Activated CD8-positive, alpha-beta memory T cell treated with anti-CD3 and anti-CD28 coated beads, Interleukin-2, amount 10 ng/mL, durations not matched to agents 7 days and 5 days (primary cell): ENCODE measurements at places on chromosomes 16 and 17. TPM values are rescaled to one million over a fixed set of nuclear protein-coding genes. Genes with fewer than 3 reads are reported as not detected.

DNA sequence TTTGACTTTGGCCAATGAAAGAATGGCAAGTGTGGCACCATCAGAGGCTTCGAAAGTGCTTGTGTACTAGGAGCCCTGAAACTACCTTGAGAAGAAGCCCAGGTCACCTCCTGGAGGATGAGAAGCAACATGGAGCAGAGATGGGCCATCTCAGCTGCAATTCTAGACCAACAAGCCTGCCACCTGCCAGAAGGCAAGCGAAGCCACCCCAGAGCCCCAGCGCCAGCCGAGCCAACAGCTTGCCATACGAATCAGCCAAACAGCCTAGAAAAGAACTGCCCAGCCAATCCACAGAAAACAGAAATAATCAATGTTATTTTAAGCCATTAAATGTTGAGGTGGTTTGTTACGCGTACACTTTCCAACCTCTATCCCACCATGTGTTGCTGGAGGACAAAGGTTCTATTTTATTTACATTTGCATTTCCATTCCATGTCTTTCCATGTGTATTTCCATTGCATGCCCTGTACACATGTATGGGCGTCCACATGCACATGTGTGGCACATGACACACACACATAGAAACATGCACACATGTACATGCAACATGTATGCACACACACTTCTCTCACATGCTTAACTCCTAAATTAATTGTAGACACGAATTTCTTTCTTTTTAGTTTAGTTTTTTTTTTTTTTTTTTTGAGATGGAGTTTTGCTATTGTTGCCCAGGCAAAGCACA lies 144.3 kb upstream of the TNRC6C start:
- no peak for DNase-seq

- DNase-seq: no peak
These were observed 233.5 kb upstream of the RPL38 start for GRCh38 chr17:73969956-73970355.

- DNase-seq: no peak
These were observed 392.7 kb downstream of the CPPED1 start for GRCh38 chr16:12410837-12411490.

- no peak for DNase-seq
These were observed 104.8 kb upstream of the NACA2 start for GRCh38 chr17:61695779-61696337.

DNA sequence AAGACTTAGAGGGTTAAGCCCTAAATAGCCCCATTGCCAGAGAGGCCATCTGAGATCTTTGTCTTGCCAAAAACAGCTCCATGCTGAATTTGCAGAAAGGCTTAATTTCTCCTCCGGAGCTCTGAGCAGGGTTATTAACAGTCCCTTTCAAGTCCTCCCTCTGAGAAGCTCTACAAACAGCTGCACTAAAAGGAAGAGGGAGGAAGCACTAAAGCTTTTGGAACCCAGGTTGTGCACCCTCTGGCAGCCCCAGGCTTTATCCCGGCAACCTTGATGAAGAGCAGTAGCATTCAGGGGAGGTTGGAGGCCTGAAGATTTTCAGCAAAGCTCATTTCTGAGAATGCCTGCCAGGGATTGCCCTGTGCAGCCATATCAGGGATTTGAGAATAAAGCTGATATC lies 554.7 kb downstream of the RBFOX1 start:
- DNase-seq: no peak

DNA sequence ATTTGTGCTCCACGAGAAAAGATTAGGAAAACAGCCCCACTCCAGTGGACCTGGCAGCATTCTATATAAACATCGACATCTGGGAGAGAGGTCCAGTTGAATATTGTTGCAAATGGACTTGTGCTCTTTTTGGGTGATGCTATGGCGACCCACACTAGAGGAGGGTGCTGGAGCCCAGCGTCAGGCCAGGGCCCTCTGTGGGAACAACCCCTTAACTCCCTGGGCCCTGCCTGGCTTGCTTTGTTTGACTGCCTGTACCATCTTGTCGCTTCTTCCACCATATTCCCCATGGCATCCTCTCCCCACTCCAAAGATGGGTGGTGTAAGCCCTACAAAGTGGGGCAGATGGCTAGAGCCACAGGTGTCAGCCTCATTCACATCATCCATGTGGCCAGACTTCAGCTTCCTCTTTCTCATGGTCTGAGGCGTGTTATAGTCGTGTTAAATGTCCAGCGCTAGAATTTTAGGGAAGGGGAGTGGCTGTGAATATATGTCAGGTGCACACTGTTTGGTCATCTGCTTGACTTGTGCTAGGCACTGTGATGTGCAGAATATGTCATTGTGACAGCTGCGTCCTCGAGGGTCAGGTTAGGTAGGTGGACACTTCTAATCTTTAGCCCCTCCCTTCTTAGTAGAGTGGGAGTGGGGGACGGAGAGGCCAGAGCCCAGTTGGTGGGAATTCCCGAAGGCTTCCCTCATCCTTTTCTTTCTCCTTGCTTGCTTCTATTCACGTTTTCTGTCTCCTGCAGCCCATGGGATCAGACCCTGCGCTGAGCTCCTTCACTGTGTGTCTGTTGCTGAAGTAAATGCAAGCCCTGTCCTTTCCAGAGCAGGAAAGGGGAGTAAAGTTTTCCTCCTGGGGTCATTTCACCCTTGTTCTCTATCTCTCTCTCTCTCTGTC lies 49.8 kb downstream of the MPRIP start:
- DNase-seq: no peak

DNA sequence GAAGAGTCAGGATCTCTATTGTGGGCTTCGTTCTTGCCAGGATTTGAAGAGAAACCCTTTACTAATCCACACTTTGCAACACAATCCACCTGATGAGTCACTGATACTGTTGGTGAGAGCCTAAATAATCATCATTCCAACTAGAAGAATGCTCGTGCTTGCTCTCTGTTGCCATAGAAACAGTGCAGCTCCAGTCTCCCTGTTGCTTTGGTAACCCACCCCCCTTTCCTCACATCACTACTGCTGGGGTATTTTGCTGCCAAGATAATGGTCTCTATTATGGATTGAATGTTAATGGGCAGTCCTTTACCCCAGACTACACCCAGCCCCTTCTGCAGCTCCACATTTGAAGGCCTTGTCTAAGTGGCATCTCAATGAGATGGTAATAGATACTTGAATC lies 190.4 kb downstream of the ABCC12 start:
- no peak for DNase-seq

- DNase-seq: no peak
These were observed 33.7 kb upstream of the ALDH3A2 start for GRCh38 chr17:19614900-19615299.

DNA sequence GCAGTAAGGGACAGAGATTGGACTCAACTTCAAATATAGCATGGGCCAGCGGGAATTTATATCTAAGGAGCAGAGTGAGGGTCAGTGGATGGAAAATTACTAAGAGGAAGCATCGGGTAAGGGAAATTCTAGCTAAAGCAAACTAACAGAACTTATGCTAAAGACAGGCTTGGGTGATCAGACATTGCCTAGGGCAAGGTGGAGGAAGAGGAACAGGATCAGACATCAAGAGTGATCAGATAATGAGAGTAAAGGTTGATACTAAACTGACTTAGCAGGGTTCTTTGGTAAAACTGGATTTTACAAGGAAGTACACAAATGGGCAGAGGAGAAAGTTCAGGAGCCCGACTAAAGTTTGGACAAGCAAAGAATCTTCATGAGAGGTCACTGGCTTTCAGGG lies 86.3 kb upstream of the TOM1L1 start:
- no peak for DNase-seq

DNA sequence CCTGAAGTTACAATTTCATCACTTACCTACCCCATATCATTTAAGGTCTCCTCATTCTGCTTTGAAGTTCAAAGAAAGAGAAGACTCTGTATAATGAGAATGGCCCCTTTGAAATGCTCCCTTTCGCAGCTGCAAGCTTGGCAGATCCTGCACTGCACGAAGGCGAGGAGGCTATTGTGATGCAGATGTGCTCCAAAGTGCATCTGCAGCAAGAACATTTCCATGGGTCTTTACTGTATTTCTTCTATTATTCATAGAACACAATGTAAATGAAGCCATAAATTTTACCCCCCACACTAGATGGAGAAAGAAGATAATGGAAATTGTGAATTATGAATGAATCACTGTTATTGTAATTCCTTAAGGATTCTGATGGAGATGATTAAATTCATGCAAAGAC lies 178.7 kb downstream of the CHD9NB start:
- DNase-seq: no peak

DNA sequence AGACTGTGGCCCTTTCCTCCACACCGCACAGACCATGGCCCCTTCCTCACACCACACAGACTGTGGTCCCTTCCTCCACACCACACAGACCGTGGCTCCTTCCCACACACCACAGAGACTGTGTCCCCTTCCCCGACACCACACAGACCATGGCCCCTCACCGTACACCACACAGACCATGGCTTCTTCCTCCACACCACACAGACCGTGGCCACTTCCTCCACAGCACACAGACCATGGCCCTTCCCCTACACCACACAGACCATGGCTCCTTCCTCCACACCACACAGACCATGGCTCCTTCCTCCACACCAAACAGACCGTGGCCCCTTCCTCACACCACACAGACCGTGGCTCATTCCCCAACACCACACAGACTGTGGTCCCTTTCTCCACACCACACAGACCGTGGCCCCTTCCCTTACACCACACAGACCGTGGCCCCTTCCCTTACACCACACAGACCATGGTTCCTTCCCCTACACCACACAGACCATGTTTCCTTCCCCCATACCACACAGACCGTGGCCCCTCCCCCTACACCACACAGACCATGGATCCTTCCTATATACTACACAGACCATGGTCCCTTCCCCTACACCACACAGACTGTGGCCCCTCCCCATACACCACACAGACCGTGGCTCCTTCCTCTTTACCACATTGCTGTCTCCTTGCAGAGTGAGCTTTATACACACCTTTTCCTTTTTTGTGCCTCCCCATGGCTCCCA lies 297.5 kb upstream of the FOXF1 start:
- DNase-seq: no peak

DNA sequence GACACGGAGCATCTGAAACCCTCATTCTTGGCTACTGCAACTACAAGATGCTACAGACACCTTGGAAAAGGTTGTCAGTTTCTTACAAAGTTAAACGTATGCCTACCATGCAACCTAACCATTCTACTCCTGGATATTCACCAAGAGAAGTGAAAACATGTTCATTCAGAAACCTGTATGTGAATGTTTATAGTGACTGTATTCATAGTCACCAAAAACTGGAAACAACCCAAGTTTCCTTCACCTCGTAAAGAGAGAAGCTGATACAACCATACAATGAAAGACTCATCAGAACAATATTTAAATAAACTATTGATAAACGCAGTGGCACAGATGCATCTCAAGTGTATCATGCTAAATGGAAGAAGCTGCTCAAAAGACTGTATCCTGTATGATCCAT lies 55.4 kb upstream of the CHMP6 start:
- DNase-seq: no peak

DNA sequence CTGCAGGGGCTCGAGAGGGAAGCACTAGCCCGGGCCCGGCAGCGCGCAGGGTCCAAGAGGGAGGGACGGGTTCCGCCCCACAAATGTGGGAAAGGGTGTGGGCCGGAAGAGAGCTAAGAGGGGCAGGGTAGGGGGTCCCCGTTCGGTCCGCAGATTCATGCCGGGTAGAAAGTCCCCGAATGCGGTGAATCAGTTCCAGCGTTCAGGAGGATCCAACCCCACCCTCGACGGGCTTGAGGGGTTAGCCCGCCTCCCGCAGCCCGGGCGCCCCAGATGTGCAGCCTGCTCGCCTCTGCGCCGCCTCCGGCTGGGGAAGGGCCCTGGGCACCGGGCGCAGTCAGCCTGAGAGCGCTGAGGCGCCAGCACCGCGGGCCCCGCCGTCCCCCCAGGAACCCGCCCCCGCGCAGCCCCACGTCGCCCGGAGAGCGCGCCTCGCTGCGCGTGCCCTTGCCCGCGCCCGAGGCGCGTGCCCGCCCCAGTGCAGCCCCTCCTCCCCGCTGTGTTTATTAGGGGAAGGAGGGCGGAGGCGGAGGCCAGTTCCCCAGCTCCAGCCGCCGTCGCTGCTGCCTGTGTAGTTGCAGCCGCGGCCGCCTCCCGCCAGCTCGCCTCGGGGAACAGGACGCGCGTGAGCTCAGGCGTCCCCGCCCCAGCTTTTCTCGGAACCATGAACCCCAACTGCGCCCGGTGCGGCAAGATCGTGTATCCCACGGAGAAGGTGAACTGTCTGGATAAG lies at the start of gene LASP1:
TSS of gene LASP1 (plus strand) at position 533 of the 733 bp plus-strand sequence. CDS start at position 665, 132 bp downstream.
- DNase-seq: peak; percentile 91

- no peak for DNase-seq
These were observed 28.2 kb upstream of the DNAI2 start for GRCh38 chr17:74245871-74246270.

DNA sequence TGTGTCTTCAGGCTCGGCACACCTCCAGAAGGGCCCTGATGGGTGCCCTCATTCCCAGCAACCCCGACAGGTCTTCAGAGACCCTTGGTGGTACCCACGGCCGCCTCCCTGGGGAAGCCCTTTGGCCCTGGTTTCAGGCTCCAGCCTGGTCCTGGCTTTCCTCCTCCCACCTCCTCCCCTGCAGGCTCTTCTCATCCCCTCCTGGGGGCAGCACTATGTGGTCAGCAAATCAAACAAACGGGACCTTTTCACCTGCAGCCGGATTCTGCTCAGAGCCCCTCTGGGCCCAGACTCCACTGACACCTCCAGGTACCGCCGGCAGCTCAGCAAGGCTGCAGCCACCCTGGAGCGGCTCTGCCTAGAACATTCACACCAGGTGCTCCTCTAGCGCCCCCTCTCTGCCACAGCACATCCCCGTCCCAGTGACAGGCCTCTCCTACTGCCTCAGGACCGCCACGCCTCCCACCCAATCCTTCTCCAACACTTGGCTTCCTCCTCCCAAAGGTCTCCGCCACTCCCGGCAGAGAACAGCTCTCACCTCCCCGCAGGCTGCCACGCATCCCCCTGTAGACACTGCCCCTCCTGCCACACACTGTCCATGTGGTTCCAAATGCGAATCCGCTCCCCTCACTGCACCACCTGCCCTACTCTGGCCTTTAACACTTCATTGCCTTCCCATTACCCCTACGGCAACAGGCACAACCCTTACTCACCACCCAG lies 12.0 kb downstream of the CORO7 start:
- peak; percentile 60 for DNase-seq

GRCh38 chr17:73582359-73582758 lies 61.9 kb downstream of the SDK2 start:
- no peak for DNase-seq

- no peak for DNase-seq
These were observed 3.5 kb upstream of the SNX29 start for GRCh38 chr16:11973070-11973469.

- DNase-seq: peak; percentile 65
These were observed 11.4 kb downstream of the SLC7A6 start for GRCh38 chr16:68275611-68276191.

- DNase-seq: no peak
These were observed 3.8 kb downstream of the SMARCD2 start for GRCh38 chr17:63838631-63839171.

GRCh38 chr17:21542991-21543390 lies 149.3 kb upstream of the KCNJ18 start:
- DNase-seq: no peak

The PYDC1 gene
- not detected for total RNA-seq

The KIF19 gene
- total RNA-seq: 0.42 TPM

The CHST4 gene
- not detected for total RNA-seq

The SPNS3 gene
- total RNA-seq: 17.6 TPM

The MC1R gene
- total RNA-seq: 4.1 TPM

The RAB40C gene
- total RNA-seq: 14.0 TPM

The CTRB2 gene
- not detected for total RNA-seq

The CDC42EP4 gene
- 1.5 TPM for total RNA-seq

The CCL7 gene
- total RNA-seq: not detected
